ENCODE measurements at places on chromosomes 2 and 18.

GRCh38 chr2:85861180-85861579 is 27.6 kb downstream of the ST3GAL5 start:
- DNase-seq = no peak

- DNase-seq = no peak
These were observed 47.4 kb downstream of the EXOC6B start for GRCh38 chr2:72778410-72778809.

GRCh38 chr2:166613226-166613625 is 119.2 kb upstream of the SCN7A start:
- DNase-seq = no peak

- no peak for DNase-seq
These were observed 64.3 kb upstream of the MAP4K3 start for GRCh38 chr2:39501412-39501811.

GRCh38 chr18:6270771-6271216 is 143.9 kb downstream of the L3MBTL4 start:
- no peak for DNase-seq

DNA sequence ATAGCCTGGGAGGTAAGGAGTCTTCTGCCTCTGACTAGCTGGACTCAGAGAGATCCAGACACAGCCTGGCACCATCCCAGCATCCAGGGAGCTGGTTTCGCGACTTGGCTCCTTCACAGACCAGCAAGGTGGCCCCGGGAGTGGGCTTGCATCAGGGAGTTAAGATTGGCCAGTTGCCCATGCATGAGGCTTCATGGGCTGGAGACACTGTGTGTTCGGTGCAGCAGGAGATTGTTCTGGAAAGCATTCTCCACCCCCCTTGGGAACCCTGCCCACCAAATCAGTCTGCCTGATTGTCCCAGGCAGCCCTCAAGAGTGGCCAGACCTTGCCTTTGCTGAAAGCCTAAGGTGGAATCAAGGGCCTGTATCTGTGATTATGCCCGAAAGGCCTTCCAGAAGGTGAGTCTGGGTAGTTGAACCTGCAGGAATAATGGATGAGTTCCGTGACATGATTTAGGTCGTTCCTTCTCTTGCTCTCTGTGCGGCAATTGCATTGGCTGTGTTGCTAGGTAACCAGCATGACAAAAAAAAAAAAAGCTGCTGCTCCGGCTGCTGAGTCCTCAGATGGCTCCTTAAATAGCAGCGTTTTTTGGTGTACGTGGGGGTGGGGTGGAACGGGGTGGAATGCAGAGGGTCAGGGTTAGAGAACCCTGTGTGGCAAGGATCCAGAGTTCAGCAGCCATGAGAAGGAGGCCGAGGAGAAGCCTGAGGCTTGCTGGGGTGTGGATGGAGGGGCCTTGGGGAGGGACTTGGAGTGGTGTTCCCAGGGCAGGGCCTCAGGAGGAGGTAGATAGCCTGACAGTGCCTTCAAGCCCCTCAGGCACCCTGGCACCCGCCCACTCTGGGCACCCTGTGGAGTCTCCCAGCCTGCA is 93.0 kb upstream of the MCFD2 start:
- no peak for DNase-seq

- no peak for DNase-seq
These were observed 39.5 kb downstream of the DDX1 start for GRCh38 chr2:15630978-15631719.

DNA sequence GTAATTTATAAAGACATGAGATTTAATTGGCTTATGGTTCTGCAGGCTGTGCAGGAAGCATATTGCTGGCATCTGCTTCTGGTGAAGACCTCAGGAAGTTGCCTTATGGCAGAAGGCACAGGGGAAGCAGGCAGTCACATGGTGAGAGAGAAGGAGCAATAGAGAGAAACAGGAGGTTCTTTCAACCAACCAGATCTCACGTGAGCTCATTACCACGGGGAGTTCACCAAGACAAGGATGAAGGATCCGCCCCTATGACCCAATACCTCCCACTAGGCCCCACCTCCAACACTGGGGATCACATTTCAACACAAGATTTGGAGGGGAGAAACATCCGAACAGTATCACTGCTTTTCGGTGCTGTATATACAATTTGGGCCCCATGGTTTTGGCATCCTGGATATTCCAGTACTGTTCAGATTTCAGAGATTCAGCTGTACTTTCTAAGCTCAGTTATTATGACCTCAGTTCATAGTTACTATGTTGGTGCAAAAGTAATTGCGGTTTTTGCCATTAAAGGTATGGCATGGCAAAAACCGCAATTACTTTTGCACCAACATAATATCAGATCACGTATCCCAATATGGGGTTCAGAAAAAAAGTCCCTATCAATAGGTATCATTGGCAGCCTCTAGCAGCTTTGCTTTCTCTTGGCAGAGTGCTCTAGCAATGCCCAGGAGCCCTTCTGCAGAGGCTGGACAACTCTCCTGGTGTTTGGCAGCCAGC is 189.6 kb upstream of the SIX3 start:
- DNase-seq = no peak

DNA sequence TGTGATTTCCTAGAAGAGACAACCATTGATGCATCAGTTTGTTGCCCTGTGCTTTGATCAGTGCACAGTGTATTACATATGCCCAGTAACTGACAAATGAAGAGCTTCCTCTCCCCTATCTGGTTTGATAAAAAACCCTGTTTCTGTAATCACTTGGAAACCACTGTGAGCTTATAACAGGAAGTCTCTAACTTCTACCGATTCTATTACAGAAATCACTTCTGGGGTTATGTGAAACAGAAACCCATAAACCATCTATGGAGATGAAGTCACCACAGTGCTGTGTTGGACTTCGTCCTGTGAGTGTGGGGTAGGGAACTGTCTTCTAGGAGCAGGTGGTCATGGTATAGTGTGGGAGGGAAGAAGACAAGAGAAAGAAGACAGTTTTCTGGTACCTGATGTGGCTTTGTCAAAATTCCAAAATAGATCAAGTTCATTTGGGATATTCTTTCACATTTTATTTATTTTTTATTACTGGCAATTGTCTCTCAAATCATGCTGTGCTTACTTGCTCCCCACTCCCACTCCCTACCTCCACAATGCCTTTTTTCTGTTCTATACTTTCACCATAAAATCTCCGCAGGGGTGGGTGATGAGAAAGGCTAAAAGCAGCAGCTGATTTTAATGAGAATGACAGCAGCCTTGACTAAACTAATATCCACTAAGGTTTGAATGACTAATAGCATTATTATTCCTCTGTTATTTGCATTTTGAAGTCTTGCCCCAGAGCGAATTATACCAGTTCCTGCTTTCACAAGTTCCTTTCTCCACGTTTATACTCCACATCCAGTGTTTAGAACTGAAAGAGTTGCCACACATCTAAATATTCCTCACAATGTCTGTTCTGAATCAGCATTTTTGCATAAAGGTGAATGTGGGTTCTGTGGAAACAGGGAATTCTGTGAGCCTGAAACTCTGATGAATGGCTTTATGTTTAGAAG is 41.7 kb upstream of the RND3 start:
- DNase-seq = no peak

DNA sequence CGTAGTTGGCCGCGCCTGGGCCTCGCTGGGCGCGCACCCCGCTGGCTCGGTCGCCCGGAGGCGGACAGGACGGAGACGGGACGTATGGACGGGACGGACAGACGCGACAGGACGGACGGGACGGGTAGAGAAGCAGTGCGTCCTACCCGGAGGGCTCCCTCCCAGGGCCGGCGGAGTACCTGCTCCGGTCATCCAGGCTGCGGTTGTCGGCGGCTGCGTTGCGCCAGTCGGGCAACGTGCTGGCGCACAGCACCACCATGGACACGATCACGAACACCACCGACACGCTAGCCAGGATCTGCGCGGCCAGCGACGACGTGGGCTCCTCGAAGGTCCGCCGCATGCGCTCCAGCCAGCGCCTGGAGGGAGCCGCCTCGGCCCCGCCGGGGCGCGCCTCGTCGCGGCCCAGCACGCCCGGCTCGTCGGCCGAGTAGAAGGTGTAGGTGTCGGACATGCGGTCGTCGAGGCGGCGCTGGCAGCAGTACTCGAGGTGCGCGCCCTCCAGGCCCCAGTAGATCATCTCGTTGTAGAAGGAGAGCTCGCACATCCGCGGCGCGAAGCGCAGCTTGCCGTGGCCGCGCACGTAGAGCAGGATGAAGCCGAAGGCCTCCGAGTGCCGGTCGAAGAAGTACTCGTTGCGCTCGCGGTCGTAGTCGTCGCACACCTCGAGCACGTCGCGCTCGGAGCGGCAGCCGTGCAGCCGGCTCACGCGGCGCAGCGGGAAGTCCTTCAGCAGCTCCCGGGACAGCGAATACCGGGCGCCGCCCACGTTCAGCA is 903 bp downstream of the KCNG3 start:
- no peak for DNase-seq

DNA sequence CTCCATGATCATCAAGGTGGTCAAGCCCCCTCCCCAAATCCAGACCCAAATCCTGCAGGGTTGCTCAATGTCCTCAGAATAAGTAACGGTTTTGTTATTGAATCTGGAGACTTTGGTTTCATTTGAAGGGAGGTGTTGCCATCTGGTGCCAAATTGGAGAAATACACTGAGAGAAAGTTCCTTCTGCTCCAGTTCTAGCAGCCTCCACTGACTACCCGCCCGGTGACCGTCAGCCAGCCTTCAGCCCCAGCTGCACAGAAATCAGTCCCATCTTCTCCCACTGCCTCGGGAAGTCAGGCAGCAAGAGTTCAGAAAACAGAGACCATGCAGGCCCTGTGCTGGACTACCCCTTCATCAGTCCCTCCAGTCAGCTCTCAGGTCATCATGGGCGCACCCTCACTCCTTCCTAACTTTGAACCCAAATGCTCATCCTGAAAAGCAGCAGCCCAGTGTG is 38.7 kb downstream of the PKDCC start:
- DNase-seq = peak; percentile 17

DNA sequence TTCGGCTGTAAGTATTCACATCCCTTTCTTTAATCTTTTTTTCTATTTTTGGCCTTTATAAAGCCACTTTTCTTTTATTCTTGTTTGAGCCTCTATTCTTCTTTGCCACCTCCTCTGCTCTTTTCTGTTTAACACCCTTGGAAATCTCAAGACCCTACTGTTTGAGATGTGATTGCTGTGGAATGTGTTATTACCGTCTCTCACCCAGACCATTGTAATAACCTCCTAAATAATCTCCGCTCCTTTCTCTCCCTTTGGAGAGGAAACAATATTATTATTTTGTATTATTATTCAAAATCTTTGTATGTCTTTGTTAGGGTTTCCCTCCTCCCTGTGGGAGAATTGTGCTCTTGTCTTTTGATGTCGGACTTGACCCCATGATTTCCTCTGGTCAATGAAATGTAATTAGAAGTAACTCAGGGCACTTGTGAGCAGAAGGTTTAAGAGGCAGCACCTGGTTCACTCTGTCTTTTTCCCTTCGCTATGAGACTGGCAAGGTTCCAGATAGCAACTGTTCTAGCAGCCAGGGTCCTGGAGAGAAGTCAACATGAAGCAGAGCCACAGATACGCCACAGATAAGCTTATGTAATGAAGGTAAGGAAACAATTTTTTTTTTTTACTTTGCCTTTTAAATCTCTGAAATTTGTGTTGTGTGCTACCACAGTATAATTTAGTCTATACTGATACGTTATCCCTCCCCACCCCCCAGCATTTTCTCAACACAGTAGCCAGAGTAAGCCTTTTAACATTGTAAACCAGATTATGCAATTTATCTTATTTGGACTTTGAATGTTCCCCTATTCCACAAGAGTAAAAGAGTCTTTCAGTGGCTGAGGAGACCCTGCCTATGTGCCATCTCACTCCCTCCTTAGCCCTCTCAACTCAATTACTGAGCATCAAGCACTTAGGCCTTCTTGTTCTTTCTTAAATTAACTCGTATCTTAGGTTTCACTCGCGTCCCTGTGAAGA is 601.2 kb upstream of the ZNF804A start:
- no peak for DNase-seq

- DNase-seq = no peak
These were observed 139.0 kb downstream of the ZFP36L2 start for GRCh38 chr2:43087413-43087812.

GRCh38 chr2:66836851-66837250 is 401.9 kb downstream of the MEIS1 start:
- DNase-seq = no peak

- no peak for DNase-seq
These were observed 30.6 kb downstream of the ADRA2B start for GRCh38 chr2:96085541-96086355.

- no peak for DNase-seq
These were observed 39.9 kb upstream of the CDC42EP3 start for GRCh38 chr2:37711308-37711731.

DNA sequence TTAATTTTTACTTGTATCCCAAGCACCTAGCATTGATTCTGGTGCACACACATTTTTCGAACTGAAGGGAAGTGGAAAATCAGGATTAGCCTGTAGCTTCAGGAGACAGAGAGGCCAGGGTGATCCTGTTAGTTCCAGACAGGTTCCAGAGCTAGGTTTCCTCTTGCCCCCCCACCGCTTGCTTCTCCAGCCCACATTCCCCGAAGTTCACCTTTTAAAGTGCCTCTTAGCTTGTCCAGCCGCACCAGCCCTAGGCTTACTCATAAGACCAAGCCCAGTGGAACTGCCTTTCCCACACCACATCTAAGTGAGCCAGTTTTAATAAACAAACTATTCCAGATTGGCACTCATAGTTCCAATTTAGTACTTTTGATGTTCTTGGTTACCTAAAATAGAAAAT is 898.6 kb upstream of the KLHL29 start:
- DNase-seq = no peak

DNA sequence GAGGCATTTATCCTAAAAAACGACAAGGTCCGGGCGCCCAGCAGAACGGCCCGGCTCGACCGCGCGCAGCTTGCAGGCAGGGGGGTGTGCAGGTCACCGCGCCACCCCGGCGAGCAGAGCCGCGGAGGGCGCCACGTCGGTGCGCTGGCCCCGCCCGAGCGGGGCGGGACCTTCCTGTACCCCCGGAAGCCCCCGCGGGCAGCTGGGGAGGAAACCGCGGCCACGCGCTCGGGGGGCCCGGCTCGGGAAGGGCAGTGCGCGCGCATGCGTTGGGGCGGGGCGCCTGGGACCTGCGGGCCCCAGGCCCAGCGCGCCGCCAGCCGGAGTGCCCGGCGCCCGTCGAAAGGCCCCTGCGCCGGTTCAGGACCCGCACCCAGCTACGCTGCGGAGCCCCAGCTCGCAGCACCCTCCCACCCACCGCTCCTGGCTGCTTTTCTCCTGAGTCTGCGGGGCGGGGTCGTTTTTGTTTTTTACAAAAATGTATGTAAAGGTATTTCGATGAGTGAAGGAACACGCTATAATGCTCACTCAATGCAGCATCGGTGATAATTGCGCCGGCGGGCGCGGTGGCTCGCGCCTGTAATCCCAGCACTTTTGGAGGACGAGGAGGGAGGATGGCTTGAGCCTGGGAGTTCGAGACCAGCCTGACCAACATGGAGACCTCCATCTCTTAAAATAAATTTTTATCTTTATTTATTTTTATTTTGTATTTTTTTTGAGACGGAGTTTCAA is 47.7 kb upstream of the POMC start:
- peak; percentile 71 for DNase-seq

DNA sequence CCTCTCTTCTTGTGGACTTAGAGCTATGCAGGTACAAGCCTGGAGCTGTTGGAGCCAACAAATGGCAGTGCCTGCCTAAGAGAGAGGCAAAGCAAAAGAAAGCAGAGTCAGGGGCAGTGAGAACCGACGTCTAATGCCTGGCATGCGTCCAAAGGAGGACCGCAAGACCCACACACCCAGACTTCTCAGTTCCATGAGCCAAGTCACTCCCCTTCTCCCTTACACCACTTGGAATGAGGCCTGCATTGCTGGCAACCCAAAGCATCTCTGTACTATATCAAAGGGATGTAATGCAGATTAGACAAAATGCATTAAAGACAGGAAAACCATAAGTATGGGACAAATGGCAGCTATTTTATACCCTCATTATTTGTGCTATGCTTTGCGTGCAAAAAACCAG is 49.9 kb upstream of the RNU4ATAC start:
- DNase-seq = no peak

Measured in hematopoietic multipotent progenitor cell treated with erythropoietin and hydrocortisone succinate and interleukin-3 and kit ligand, for 15 days (in vitro differentiated cells).